ENCODE measurements at places on chromosomes 5 and 9. TPM values are rescaled to one million over a fixed set of nuclear protein-coding genes. Genes with fewer than 3 reads are reported as not detected.

- H3K4me3 ChIP-seq = no peak overlapping the region
- no peak overlapping the region for H3K27ac ChIP-seq
- no peaks in the 10 kb centered on the region for H3K36me3 ChIP-seq
These were observed 31.7 kb downstream of the NRG2 start for GRCh38 chr5:140011297-140011802.

TEX48 gene
- total RNA-seq = not detected

TCF7 gene
- total RNA-seq = 53.7 TPM

ABLIM3 gene
- 31.1 TPM for total RNA-seq

DNA sequence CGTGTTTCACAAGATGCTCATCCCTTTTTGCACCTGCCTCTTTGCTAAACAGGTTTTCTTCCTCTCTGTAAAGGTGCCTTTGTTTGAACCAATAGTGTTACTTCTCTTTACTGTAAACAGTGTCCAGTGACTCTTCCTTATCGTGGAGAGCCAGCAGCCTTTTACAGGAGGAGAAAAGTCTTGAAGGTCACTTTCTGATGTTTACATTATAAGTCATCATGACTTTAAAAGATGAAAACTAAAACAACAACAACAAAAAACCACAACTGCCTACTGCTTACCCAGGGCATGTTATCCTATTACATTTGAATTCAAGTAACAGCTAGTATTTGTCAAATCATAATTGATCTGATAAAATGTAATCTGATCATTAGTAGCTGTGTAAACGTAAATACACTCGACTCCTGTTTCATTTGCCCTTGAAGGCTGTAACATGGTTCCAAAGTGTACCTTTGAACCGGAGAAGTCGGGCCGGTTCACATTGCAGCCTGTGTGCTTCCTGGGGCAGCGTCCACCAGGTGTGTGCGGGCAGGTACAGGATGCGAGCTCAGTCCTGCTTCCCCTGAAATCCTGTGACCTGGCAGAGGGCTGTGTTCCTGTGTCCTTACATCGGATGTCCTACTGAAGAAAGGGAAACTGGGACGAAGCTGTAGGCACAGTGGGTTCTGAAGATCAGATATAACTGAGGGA, 118.1 kb downstream of the C9orf152 start:
- no peaks in the 10 kb centered on the region for H3K36me3 ChIP-seq
- H3K4me1 ChIP-seq = peaks cover 47% of the 10 kb centered on the region
- H3K27me3 ChIP-seq = no peaks in the 10 kb centered on the region
- DNase-seq = no peak

DNA sequence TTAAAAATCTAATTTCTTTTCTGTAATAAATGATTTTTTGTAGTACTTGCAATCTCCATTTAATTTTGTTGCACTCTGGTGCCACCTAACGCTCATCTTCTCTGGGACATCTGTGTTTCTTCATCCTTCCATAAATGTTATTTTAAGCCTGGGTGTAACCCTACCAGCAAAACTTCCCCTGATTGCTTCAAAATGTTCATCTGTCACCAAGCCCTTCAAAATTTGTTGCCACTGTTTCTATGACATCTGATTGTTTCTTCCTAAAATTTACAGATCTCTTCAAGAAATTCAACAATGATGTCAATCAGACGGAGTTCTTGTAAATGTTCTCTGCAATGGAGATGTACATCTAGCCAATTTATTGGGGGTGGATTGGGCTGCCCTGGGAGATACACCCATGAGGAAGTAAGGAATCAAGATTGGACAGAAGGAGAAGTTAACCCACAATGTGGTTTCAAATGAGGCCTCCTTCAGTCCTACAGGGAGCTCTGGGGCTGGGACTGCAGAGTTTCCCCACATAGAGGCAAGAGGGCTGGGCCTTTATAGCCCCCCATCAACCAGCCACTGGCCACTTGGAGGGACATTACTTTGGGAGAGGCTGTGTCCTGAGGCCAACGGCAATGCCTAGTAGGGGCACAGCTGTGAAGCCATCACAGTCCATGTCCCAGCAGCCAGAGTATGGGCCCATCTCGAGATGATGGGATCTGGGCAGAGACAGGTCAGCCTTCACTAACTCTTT, 23.3 kb downstream of the MCTP1 start:
- no peak overlapping the region for H3K27ac ChIP-seq
- no peaks in the 10 kb centered on the region for H3K4me1 ChIP-seq
- no peaks in the 10 kb centered on the region for H3K36me3 ChIP-seq
- DNase-seq = no peak
- H3K4me3 ChIP-seq = no peak overlapping the region
